ENCODE measurements at places on chromosomes 2 and 18.

DNA sequence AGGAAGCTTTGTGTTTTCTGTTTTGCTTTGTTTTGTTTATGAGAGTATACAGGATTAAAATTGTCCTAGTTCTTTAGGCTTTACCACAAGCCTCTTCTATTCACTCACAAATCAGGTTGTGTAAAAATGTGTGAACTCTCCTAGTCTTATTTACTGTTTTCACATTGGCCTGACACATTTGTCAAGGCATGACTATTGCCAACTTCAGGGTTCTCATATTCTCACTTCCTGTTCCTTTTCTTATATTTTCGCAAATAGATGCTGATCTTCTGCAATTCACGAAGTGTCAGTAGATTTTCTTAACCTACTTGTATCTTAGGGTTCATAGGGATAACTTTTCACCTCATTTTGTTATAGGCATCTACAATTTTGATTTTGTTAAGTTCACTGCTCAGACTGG lies 67.1 kb downstream of the CCDC102B start:
- no peak for DNase-seq

DNA sequence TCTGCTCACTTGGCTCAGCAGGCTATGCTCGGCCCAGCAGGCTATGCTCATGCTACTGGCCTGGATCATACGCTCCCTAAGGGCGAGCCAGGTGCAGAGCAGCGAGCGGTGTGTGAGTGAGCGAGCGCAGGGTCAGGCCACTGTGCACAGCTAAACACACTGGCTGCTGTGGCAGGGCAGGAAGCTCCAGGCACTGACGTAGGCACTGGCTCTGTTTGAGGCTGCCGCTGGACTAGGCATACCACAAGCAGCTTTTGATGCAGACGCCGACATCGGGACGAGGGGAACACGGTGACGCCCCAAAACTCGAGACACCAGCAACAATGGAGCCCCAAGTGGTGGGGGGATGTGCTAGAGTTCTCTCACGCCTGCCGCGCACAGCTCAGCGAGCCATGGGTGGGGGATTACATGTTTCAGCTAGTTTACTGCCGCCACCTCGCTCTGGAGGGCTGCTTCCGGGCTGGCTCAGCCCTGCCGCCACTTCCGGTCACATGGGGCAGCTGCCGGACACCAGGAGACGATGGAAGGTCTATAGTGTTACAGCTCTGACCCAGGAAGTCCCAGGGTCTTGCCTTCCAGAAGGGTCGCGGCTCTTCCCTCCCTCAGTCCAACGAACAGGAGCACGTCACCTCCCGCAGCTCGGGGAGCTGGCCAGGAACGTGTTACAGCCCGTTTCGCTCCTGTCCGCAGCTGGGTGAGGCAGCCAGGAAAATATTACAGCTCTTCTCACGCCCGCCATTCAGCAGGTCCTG lies 1176.9 kb upstream of the LRRTM1 start:
- no peak for DNase-seq

GRCh38 chr2:63081404-63081803 lies 30.8 kb downstream of the OTX1 start:
- DNase-seq = no peak

- no peak for DNase-seq
Measured at GRCh38 chr2:237480988-237481525, 6.0 kb upstream of the MLPH start.

- DNase-seq = no peak
Measured at GRCh38 chr2:88126772-88127637, 857 bp downstream of the FABP1 start.

- DNase-seq = no peak
Measured at GRCh38 chr18:31492671-31493070, 5.3 kb upstream of the DSG2 start.
